BJ (cell line): ENCODE measurements at places on chromosomes 4 and X. TPM values are rescaled to one million over a fixed set of nuclear protein-coding genes. Genes with fewer than 3 reads are reported as not detected.

Gene OR13H1
- polyA plus RNA-seq = not detected in 2 replicates

Gene MAGEA11
- polyA plus RNA-seq = not detected in 2 replicates

Gene EDA
- polyA plus RNA-seq = 0.06 and 0.09 TPM in 2 replicates

Gene FMR1NB
- not detected in 2 replicates for polyA plus RNA-seq

Gene NEIL3
- polyA plus RNA-seq = 3.6 and 5.5 TPM in 2 replicates
